EL (cell line): ENCODE measurements at places on chromosomes 1 and 21.
A peak's percentile ranks its signal among the peaks of the same experiment; 100 is the strongest.

GRCh38 chr1:30418939-30419720 is 304.3 kb downstream of the MATN1 start:
- DNase-seq = no peak

GRCh38 chr21:25862112-25862511 is 127.3 kb downstream of the GABPA start:
- no peak for DNase-seq

DNA sequence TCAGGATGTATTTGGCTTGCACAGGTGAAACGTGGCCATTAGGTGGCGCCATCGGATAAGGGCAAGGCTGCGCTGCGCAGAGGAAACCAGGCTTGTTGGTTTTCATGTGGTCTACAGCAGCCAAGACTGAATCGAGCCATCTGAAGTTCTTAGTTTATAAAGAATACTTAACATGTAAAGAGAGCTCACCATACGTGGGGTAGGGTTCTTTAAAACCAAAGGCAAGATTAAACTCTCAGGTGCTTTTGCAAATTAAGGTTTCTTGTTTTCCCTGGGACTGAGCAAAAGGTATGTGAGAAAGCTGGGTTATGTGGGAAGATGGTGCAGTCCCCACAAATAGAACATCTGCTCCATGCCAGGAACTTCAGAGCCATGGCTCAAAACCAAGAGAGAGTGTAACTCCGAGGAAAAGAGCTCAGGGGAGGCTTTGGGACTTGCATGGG is 9.3 kb downstream of the MASP2 start:
- DNase-seq = peak; percentile 79

DNA sequence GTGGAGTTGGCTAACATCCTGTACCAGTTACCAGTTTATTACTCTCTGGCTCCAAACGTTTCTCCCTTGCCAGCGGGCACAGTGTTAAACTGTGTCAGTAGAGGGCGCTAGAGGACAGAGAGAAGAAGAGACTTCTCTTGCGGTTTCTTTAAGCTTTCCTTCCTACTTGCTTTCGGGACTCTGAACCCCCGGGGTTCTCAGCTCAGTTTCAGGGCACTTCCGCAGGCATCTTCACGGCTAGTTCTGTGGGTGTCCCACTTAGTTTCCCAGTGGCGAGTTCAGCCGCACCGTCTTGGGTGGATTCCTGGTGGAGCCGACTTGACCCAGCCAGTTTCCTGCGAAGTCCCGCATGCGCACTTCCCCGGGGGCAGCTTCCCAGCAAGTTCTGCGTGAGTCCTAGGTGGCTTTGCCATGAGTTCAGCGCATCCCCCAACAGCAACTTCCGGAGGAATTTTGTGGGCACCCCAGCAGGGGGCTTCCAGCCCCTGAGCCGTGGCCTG is 37.9 kb upstream of the BTG2 start:
- peak; percentile 85 for DNase-seq

DNA sequence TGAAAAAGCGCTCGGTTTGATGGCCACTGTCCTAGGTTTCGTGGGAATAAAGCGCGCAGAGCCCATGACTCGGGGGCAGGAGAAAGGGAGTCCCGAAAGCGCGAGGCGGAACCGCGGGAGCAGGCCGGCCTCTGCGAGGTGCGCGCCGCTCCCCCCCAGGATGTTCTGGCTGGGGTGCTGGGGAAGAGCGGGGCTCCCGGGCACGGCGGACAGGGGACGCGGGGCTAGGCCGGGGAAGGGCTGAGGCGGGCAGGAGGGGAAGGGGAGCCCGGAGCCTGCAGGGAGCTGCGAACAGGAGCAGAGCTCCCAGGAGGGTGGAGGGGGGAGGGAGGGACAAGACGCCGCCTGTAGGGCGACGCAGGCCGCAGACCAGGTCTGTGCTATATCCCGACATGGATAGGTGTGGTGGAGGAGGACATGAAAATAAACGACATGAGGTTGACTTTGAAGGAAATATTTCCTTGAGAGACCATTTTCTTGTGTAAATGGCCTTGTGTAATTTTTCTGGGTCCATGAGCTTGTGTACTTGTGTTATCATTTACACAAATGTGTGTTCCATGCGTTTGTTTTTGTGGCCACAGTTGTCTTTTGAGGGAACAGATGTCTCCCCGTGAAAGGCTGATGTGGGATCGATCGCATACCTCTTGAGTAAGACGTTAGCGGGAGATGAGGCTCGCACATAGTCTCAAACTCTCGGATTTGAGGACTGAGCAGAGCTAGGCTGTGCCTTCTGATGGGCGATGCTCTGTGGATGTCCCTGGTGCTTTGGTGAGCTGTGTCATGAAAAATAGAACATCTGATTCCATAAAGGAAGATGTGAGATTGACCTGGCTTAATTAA is 1.3 kb downstream of the PCNT start:
- peak; percentile 54 for DNase-seq

DNA sequence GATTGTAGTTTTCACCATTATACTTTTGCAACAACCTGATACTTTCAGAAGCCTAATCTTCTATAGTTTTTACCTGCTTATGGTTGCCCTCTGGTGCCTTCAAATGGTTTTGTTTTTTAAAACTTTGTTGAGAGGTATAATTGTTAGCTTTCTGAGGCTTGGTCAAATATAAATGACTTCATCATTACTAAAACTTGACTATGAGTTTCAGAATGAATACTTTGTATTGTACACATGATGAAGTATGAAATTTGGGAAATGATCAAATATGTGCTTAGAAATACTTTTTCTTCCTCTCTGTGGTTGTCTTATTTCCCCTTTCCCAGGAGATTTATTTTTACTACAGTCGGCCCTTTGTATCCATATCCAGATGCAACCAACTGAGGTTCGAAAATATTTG is 151.8 kb upstream of the B3GALT2 start:
- DNase-seq = peak; percentile 36

DNA sequence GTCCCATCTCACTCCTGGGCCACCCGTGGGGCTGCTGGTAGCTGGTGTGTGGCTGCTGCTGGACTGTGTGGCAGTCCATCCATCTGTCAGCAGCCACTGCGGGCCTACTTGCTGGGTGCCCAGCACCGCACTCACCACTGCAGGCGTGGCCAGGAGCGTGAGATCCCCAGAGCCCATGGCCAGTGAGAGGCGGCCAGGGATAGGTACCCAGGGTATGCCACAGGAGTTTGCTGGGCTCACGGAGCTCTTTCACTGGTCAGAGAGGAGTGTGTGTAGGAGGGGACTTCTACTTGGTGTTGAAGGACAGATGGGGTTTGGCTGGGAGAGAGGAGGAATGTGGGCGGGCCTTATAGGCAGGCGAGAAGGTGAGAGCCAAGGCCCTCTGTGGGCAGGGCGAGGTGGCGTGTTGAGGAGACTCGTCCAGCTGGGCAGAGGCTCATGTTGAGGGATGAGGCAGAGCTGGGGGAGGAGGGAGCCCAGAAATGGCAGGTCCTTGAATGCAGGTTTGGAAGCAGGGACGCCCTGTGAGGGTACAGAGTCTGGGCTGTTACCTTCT is 15.0 kb downstream of the QSOX1 start:
- DNase-seq = no peak

DNA sequence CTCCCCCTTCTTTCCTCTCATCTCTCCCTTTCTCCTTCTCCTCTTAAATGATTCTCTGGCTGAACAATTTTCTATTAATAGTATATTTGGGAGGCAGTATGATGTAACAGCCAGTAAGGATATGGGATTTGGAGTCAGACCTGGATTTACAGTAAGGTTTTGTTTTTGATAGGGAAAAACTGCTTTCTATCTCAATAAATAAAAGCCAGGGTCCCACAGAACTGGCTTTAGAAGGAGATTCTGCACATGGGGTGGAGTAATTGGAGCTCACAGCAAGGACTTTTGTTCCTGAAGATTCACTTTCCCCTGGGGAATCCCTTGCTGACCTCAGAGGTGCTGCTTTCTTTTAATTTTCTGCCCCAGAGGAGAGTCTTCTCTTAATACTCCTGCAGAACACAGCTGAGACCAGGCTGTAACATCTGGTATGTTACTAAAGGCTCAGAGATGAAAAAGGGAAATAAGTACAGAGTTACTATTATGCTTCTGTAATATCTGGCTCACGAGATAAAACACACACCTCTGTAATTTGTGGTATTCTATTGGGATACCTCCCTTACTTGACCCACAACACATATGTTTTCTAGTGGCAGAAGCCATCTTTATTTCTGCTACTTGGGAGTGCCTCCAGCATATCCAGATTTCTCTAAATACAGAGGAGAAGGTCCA is 13.4 kb downstream of the EPB41 start:
- peak; percentile 13 for DNase-seq
